ENCODE measurements at places on chromosomes 3 and 15. TPM values are rescaled to one million over a fixed set of nuclear protein-coding genes. Genes with fewer than 3 reads are reported as not detected.

The CKMT1A gene
- 36.8 TPM for total RNA-seq

The GUCA1C gene
- total RNA-seq = not detected

The GALK2 gene
- 30.7 TPM for total RNA-seq

The SMAD3 gene
- total RNA-seq = 69.4 TPM

The PLAAT1 gene
- total RNA-seq = 2.8 TPM

The MESD gene
- total RNA-seq = 18.3 TPM

The SNTN gene
- total RNA-seq = not detected

The MFGE8 gene
- 109 TPM for total RNA-seq

The XYLB gene
- 1.7 TPM for total RNA-seq

The CCDC33 gene
- total RNA-seq = not detected

The SLC38A3 gene
- total RNA-seq = not detected

The IL17RD gene
- total RNA-seq = 2.9 TPM

The HTD2 gene
- 9.5 TPM for total RNA-seq

The XCR1 gene
- 1.2 TPM for total RNA-seq

The FAM43A gene
- total RNA-seq = 65.4 TPM

The GOLGA6L10 gene
- total RNA-seq = 1.2 TPM

The FGF12 gene
- total RNA-seq = 0.05 TPM

GRCh38 chr15:88657326-88658069 lies 18.7 kb downstream of the ISG20 start:
- no peak for DNase-seq

DNA sequence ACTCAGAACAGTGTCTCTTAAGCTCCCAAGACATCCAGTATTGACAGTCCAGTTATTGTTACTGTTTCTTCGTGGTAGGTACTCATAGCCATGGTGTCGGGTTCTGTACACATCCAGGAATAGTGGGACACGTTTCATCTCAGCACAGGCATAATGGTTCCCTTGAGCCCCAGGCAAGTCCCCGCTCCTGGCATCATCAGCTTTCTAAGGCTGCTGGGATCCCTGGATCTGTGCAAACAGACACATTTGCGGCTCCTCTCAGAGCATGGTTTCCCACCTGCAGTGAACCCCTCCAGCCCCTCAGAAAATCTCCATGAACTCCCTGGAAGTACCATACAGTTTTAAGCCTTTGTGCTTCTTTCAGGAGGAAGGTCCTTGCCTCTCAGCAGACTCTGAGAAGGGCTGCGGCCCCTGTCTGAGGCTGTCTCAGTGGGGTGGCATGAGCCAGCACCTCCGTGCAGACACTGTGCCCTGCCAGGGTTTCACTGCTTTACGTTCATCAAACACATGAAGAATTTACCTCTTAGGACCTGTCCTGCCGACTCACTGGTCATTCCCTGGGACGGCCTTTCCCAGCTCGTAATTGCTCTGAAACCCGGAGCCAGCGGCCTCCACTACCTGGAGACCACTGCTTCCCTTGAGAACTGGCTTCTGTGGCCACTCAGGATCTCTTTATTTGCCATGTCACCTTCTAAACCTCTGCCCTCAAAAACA lies 124.9 kb downstream of the LRRK1 start:
- DNase-seq = no peak

- DNase-seq = no peak
These were observed 835.4 kb upstream of the GBE1 start for GRCh38 chr3:82596805-82597204.

GRCh38 chr3:42340466-42340865 lies 69.9 kb downstream of the LYZL4 start:
- DNase-seq = no peak

DNA sequence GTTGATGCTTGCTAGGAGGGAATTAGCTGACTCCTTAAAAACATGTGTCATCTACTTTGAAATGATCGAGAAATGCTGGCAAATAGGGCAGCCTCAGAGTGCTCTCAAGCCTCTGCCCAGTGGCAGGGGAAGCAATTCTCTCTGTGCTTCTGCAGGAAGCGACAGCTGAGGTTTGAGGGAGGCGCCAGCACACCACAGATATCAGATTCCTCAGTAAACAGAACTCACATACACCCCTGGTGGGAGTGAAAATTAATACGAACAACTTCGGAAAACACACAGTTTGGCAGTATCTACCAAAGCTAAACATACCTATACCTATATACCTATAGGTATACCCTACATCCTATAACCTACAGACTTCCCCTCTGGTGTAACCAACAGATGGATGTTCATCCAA lies 61.3 kb downstream of the NSMCE3 start:
- DNase-seq = no peak

- no peak for DNase-seq
These were observed 76.9 kb downstream of the HES1 start for GRCh38 chr3:194212845-194213331.

GRCh38 chr3:16309558-16309957 lies 44.5 kb downstream of the OXNAD1 start:
- no peak for DNase-seq

GRCh38 chr15:89475661-89476060 lies 20.7 kb downstream of the RHCG start:
- no peak for DNase-seq

DNA sequence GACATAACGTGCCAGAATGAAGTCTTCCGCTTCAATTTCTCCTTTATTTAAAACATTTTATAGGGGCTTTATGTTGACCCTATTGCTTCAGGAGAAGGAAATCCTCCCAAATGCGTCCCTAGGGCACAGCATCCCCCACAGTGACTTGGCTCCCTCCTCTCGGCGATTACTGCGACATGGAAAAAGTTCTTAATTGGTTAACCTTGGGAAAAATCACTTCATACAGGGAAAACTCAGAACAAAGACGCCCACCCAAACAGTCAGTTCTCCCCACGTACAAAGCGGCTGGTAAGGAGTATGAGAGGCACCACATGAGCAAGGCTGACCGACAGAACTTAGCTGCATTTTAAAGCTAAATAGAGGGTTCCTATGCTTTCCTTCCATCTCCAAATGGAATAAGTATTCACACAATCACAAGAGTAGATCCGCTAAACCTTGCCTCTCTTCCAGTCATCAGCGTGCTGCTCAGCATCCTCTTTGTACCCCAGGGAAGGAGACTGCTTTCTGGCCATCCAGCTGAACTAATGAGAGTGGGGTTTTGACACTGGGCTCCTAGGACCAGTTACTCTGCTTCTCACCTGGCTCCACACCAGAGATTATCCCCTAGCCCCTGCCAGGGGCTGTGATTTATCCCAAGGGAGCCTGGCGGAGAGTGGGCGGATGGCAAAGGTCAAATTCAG lies 415.3 kb upstream of the WNT5A start:
- no peak for DNase-seq

DNA sequence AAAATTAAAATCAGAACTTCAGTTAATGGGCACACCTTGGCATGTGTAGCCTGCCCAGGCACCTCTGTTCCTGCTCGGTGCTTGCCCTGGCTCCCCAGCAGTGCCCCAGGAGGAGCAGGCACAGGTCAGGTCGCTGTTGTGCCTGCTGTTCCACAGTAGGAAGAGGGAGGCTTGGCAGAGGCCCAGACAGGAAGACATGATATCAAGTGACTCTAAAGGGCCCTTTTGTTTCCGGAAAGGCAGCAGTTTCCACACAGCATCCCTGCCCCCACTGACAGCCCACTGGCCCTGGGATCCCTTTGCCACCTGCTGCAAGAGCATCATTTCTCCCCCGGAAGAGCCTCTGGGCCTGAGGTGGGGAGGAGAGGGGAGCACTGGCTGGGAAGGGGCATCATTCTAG lies 40.5 kb upstream of the HES1 start:
- peak; percentile 90 for DNase-seq

- no peak for DNase-seq
These were observed 12.7 kb downstream of the LCMT2 start for GRCh38 chr15:43317566-43318184.

DNA sequence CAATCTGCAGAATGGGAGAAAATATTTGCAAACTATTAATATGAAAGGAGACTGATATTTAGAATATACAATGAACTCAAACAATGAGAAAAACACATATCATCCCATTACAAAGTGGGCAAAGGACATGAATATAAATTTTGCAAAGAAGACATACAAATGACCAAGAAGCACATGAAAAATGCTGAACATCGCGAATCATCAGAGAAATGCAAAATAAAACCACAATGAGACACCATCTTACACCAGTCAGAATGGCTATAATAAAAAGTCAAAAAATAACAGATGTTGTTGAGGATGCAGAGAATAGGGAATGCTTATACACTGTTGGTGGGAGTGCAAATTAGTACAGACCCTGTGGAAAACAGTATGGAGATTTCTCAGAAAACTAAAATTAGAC lies 83.6 kb downstream of the RAP2B start:
- DNase-seq = no peak

- no peak for DNase-seq
These were observed 212.4 kb downstream of the TLE3 start for GRCh38 chr15:69885173-69885955.

DNA sequence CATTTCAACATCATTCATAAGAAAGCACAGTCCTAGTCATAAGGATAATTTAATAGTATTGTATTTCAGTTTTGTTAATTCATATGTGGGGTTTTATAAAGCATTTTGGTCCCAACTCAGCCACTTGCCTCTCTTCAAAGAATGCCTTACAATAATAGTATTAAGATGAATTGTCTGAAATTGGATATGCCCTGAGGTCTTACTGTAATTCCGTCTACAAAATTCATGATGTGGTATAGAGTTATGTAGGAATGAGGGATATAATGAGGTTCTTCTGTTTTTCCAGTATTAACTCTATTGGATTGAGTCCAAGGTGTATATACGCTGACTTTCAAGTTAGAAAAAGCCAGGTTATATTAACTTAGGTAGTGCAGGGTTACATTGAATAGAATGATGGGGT lies 177.0 kb downstream of the GOLIM4 start:
- no peak for DNase-seq

DNA sequence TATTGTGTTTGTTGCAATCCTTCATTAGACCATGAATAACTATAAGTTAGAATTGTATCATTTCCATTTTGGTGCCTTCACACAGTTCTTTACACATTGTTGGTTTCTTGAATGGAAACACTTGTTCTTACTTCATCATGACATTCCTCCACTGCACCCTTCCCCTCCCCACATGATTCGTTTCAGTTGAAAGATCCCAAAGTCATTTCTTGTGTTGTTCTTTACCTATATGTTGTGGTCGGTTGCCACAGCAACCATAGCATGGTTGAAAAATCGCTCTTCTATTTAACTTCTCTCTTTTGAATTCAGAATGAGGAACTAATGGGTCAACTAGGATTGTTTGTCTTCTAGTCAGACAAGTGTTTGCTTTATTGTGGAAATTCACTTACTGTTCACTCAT lies 103.3 kb downstream of the IL1RAP start:
- no peak for DNase-seq

- peak; percentile 81 for DNase-seq
These were observed 24.6 kb downstream of the ACSBG1 start for GRCh38 chr15:78209646-78210348.

- no peak for DNase-seq
These were observed 6.2 kb downstream of the ZXDC start for GRCh38 chr3:126469479-126469878.

DNA sequence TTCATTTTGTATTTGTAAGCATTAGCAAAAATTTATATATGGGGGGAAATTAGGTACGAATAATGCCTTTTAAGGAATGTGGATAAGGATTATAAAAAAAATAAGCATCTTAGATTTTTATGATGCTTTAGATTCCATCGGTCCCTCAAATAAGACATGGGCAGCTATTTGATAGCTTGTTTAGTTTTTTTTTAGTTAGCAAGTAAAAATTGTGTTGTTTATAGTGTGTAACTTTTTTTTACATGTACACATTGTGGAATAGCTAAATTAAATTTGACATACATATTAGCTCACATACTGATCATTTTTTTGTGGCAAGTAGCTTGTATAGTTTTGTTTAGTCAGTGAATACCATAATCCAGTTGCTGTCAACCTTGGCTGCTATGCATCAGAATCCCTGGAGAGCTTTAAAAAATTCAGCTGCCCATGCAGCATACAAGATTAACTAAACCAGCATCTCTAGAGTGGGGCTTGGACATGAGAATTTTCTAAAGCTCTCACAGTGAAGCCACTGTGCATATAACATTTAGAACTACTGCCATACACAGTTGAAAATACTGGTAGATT lies 53.9 kb downstream of the TMOD3 start:
- no peak for DNase-seq

DNA sequence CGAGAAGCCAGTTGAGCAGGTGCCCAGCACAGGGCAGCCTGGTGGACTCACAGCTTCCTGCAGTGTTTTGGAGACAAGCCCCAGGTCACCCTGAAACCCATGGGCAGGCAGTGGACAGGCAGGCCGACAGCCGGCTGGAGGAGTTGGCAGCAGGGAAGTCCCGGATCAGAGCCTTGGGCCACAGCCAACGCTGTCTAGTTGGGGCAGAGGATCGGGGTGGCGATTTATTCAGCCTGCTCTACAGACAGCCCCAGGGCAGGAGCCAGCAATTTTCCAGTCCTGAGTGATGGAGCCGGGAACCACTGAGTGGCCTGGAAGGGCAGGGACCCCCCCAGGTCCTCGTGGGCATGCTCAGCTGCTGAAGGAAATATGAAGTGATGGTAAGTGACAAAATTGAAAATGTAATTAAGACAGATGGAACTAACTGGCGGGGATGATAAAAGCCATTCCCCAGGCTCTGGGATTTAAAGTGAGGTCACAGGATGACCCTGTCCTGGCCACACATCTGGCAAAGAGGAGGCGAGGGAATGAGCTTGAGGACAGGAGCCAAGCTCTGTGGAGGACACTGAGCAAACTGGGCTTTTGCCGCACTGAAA lies 34.4 kb upstream of the TBC1D21 start:
- DNase-seq = no peak

DNA sequence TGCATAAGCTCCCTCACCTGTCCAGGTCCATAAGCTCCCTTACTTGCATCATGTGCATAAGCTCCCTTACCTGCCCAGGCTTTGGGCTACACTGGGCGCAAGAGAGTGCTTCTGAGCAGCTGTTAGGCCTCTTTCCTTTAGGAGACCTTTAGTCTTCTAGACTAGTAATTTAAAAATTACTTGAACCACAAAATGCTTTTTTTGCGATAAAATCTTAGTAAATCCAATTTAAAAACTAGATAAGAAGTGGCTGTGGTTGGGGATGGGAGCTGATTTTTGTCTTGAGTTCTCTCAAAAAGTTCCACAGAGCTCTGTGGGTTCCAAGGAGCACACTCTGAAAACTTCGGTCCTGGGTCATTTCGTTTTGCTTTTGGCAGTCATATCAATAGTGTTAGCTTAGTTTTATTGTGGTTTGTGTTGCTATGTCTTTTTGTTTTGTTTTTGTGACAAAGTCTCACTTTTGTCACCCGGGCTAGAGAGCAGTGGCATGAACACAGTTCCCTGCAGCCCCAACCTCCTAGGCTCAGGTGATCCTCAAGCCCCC lies 6.7 kb downstream of the CEMIP start:
- no peak for DNase-seq

DNA sequence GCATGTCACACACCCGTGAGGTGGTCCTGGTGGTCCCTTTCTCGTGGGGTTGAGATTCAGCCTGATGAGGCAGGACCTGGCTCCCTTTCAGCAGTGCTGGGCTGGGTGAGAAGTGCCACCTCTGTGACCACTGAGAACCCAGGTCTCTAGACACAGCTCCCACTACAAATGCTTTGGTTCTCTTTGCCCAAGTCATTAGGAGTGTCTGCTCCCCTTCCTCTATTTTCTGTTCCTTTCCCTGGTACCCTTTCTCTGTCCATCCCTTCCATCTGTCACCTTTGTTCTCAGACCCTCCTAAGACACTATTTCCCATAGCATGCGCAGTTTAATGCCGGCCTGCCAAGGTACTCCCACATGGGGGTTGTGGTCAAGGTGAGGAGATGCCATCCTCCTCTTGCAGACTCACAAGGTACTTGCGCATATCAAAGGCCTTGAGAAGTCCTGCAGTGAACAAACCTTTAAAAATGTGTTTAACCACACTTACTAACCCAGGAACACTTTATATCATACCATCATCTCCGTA lies 297.7 kb downstream of the LRTM1 start:
- peak; percentile 36 for DNase-seq

GRCh38 chr3:43010638-43011037 lies 31.5 kb downstream of the GASK1A start:
- DNase-seq = no peak
